Left ventricle myocardium inferior (tissue), 1 donor: ENCODE measurements at places on chromosomes 3 and 15. TPM values are rescaled to one million over a fixed set of nuclear protein-coding genes. Genes with fewer than 3 reads are reported as not detected.

The WDR93 gene
- total RNA-seq = not detected

The GOLGA8O gene
- 1.2 TPM for total RNA-seq

The FEZF2 gene
- not detected for total RNA-seq

The SERPINI2 gene
- 0.41 TPM for total RNA-seq

The AMIGO3 gene
- total RNA-seq = not detected

The CHRNB4 gene
- not detected for total RNA-seq

- H3K27me3 ChIP-seq = no peaks in the 10 kb centered on the region
- H3K4me3 ChIP-seq = no peak overlapping the region
- DNase-seq = no peak
- no peaks in the 10 kb centered on the region for H3K36me3 ChIP-seq
- H3K4me1 ChIP-seq = peaks cover 7% of the 10 kb centered on the region
- H3K27ac ChIP-seq = no peak overlapping the region
These were observed 56.0 kb downstream of the GPR176 start for GRCh38 chr15:39864116-39864515.

DNA sequence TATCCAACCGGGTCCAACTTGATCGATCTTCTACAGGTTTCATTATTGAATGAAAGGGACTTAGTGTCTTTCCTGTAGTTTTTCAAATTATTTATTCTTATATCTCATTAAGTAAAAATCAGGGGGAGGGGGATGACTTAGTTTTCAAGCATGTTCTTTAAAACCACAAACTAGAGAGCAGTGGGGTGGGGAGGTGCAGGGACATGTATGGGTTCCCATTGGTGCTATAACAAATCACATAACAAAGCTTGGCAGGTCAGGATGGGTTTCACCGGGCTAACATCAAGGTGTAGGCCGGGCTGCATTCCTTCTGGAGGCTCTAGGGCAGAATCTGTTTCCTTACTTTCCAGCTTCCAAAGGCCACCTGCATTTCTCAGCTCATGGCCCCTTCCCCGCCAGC, 32.7 kb downstream of the CCNL1 start:
- peak overlapping the region; percentile 89 for H3K27ac ChIP-seq
- no peak overlapping the region for H3K4me3 ChIP-seq
- no peak for DNase-seq
- no peaks in the 10 kb centered on the region for H3K36me3 ChIP-seq
- peaks cover 52% of the 10 kb centered on the region for H3K4me1 ChIP-seq
- H3K27me3 ChIP-seq = no peaks in the 10 kb centered on the region

- peaks cover 74% of the 10 kb centered on the region for H3K36me3 ChIP-seq
- H3K27ac ChIP-seq = no peak overlapping the region
- peaks cover 37% of the 10 kb centered on the region for H3K4me1 ChIP-seq
These were observed 10.0 kb downstream of the MRPS25 start for GRCh38 chr3:15055019-15055557.

DNA sequence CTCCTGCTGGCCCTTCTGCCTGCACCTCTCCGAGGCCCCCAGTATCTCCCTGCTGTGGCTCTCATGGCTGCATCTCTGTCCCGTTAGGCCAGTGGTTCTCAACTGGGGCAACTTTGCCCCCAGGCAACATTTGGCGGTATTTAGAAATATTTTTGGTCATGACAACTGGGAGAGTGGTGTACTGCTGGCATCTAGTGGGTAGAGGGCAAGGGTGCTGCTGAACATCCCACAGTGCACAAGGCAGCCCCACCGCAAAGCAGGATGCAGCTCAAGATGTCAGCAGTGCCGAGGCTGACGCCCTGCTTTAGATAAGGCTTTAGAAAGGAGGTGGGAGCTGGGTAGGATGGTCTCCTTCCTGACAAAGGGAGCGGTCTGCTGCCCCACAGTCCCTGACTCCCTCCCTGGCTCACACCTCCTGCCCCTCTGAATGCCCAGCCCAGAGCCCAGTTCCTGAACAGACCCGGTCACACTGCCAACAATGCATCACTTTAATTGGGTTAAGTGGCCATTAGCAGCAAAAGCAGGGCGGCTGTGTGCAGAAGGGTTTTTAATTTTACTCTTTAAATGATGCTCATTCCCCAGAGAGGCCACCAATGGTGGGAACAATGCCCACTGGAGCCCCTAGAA, 68.8 kb upstream of the TMEM115 start:
- no peaks in the 10 kb centered on the region for H3K36me3 ChIP-seq
- no peak for DNase-seq

DNA sequence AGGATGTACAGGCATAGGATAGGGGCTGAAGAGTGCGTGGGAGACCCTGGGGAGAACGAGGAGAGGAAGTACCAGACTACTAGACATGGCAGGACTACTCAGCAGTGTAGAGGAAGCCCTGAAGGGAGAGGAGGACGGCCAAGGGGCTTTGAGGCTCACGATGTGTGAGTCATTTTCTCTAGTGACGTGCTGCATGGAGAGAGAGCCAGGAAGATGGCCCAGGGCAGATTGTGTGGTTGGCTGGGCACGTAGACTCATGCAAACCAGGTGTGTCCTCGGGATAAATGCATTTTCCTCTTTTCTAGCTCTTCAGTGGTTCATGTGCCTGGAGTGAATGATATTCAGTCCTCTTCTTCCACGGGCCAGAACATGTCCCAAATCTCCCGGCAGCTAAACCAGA, 115.0 kb upstream of the ABHD17C start:
- no peak for DNase-seq
- no peak overlapping the region for H3K27ac ChIP-seq

DNA sequence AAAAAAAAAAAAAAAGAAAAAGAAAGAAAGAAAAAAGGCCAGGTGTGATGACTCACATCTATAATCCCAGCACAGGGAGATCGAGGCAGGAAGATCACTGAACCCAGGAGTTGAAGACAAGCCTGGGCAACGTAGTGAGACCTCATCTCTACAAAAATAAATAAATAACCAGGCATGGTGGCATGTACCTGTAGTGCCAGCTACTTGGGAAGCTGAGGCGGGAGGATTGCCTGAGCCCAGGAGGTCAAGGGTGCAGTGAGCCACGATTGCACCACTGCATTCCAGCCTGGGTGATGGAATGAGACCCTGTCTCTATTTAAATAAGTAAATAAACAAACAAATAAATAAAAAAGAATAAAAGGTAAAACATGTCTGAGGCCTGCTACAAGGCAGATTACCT, 39.3 kb upstream of the LACTB start:
- H3K4me3 ChIP-seq = no peak overlapping the region
- H3K27me3 ChIP-seq = no peaks in the 10 kb centered on the region
- H3K27ac ChIP-seq = peak overlapping the region; percentile 48
- no peak for DNase-seq

GRCh38 chr3:94544131-94544789, 481.4 kb downstream of the NSUN3 start:
- no peaks in the 10 kb centered on the region for H3K36me3 ChIP-seq
- H3K27me3 ChIP-seq = no peaks in the 10 kb centered on the region
- no peak for DNase-seq
- H3K27ac ChIP-seq = no peak overlapping the region
